ENCODE measurements at places on chromosomes 2 and 18.

DNA sequence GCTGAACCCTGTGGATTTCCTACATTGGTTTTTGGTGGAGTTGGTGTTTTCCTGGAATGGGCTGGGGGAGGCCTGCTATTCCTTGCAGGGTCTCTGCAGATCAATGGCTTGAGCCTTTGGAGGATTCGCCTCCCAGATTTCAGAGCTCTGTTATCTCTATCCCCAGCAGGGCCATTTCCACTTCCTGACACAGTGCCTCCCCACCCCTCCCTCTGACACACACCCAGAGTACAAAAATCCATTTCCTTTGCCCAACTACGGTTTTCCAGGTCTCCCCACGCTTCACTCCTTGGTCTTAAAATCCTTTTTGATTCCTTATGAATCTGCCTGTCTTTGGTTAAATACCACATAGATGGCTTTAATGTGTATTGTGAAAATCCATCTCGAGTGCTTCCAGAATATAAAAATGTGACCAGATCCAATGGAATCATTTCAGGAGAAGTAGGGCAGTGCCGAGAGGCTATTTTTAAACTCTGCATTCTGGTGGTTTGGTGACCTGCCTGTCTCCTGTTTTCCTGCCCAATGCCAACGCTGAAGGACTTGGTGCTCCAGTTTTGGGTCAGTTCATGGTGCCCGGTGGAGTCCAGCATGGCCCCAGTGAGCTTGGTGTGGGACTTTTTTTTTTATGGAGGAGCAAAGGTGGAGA is 60.9 kb downstream of the ARL4C start:
- DNase-seq, result no peak

GRCh38 chr2:201891676-201892075 is 85.3 kb downstream of the CDK15 start:
- DNase-seq, result no peak

- no peak for DNase-seq
Observed at GRCh38 chr2:221568299-221568698, 3.8 kb downstream of the EPHA4 start.

DNA sequence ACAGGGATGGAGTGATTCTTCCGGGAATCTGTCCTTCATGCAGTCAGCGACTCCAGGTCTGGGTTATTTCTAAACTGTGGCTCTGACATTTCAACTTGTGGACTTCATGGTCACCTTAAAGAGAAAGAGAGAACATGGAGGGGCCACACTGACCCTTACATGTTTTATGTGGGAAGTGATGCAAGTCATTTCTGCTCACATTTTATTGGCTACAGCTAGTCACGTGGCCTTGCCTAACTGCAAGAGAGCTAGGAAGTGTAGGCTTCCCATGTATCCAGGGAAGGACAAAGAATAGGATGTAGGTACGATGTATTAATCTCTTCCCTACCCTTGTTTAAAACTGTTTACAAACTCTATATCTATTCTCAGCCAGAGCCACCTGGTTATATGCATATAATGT is 30.3 kb upstream of the AFTPH start:
- peak; percentile 32 for DNase-seq

DNA sequence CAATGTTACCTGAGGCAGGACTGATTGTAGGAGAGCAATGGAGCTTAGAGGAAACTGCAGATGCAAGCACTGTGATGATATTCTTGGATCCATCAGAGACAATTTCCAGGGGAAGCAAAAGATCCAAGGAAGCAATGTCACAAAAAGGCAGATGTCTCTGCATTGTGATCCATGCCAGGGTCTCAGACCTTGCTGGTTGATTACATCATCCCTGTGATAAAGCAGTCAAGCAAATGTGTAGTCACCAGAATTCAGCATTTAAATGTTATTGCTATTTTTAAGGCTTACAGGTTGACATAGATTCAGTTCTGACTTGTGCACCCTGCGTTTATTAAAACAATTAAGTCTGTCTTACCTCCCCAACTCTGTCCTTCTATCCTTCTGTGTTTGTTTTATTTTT is 56.8 kb upstream of the CCDC85A start:
- DNase-seq, result no peak

GRCh38 chr2:117631152-117631945 is 183.1 kb upstream of the DDX18 start:
- no peak for DNase-seq

- peak; percentile 28 for DNase-seq
Observed at GRCh38 chr18:50879302-50880118, 592 bp downstream of the ME2 start.

- no peak for DNase-seq
Observed at GRCh38 chr18:57772387-57772799, 30.7 kb downstream of the ATP8B1 start.

DNA sequence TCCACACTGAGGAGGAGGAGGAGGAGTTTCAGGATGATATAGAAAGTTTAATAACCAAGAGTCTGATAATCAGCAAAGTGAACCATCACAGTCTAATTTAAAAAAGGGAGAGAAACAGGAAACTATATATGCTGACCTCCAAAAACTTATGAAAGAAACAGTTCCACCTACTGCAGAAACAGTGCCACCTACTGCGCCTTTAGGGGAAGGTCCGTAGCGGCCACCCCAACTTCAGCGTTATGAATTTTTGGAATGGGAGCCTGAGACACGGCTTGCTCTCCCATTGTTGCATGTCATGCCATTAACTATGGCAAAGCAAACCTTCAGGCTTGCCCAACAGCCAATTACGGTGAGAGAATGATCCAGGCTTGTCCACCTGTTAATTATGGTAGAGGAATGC is 1719.2 kb upstream of the LRRTM1 start:
- no peak for DNase-seq

DNA sequence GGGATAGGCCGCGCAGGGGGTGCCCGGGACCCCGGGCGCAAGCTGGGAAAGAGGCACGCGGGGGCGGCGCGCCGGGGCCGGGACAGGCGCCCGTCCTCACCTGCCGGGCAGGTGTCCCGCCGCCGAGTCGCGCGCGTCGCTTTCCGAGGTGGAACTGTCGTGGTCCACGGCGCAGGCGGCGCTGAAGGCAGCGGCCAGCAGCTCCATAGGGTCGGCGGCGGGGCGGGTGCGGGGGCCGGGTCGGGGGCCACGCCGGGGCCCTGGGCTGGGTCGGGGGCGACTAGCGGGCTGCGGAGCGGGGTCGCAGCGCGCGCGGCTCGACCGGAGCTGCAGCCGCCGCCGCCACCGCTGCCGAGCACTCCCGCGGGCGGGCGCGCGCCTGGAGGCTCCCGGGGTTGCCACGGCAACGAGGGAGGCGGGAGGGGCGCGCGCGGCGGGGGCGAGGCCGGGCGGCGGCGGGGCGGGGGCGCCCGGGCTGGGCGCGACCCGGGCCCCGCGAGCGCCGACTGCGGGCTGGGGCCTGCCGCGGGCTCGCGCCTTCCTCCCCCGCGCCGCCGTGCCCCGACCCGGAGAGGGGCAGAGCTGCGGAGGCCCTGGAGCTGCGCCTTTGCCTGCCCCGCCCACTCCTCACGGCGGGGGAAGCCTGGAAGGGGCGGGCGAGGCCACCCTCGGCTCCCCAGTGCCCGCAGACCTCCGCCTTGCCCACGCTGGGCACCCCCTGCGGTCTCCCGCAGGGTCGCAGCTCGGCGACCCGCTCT is 57.9 kb downstream of the SNORC start:
- peak; percentile 39 for DNase-seq

- no peak for DNase-seq
Observed at GRCh38 chr2:44578471-44579093, 216.8 kb downstream of the CAMKMT start.

DNA sequence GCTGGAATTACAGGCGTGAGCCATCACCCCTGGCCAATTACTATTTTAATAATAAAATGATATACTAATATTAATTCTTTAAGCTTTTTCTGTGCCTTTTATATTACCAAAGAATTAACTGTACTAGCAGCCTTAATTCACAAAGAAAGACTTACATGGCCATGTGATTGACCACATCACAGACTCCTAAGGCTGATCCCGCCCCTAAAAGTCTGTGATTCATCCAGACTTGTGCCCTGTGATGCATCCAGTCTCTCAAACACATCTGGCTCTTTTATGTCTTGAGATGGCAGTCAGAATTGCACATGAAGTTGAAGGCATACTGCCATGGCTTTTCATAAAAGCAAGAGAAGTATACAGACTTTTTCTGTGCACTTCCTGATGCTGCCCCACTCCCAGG is 91.7 kb downstream of the DTNA start:
- DNase-seq, result no peak

- DNase-seq, result no peak
Observed at GRCh38 chr2:157894694-157895435, 18.7 kb upstream of the ACVR1 start.

DNA sequence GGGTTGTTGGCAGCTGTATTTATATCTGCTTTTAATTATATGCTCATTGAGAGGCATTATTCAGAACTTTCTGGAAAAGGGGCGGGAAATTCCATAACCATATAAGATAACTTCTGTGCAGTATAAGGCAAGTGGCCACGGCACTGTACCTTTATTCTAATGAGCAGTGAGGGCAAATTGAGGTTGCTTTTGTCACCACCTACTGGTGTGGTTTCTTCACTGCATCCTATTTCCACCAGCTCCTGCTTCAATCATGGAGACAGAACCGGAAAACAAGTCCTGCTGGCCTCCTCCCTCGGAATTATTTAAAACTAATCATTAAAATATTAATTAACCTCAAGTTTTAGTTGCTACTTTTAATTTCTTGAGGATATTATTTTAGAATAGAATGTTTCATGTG is 759.4 kb downstream of the CBLN2 start:
- no peak for DNase-seq

- no peak for DNase-seq
Observed at GRCh38 chr2:29224693-29225551, 109.7 kb downstream of the CLIP4 start.

DNA sequence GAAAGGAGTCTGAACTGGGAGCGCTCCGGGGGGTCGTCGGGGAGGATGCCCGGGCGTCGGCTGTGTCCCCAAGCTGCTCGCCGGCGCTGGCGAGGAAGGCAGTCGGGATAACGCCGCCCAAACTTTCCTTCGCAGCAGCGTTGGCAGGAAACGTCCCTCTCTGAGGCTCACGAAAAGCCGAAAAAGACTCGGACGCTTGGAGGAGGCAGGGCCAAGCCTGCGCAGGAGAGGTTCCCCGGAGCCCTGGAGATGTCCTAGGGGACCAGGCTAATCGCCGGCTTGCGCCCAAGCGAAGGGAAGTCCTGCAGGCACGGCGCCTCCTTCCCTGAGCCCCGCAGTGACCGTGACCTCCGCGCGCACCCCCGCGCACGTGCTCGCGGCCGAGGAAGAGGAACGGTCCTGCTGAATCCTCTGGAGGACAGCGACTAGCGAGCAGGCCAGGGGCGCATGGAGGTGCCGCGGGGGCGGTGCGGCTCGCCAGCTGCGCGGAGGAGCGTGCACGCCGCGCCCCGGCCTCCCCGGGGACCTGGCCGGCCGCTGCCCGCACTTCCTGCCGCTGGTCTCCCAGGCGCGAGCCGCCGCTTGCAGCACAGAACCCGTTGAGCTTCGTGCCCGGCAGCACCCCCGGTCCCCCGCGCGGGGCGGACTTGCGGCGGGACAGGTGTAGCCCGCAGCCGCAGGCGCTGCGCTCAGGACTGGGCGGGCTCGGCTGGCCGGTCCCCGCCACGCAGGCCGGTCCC is at the start of gene SH3RF3:
TSS of gene SH3RF3 (plus strand) at position 590 of the 740 bp plus-strand sequence.
- no peak for DNase-seq

DNA sequence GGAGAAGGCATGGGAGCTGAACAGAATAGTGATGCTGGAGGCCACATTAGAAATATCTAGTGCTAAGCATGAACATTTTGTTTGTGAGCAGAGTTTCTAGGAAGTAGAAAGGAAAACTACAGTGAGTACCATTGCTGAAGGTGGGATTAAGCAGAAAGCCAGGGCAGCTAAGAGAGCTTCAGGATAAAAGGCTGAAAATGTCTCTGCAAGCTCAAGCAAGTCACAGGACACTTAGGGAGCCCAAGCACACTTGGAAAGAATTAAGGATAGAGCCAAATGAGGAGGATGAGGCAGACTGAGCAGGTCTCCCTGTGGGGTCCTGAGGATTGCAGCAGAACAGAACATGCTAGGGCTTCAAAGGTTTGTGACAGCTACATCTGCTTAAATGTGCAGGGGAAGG is 80.6 kb upstream of the LYPD1 start:
- DNase-seq, result no peak

GRCh38 chr2:204110751-204111516 is 174.4 kb downstream of the ICOS start:
- DNase-seq, result no peak
